ENCODE measurements at places on chromosomes 1 and 21.

DNA sequence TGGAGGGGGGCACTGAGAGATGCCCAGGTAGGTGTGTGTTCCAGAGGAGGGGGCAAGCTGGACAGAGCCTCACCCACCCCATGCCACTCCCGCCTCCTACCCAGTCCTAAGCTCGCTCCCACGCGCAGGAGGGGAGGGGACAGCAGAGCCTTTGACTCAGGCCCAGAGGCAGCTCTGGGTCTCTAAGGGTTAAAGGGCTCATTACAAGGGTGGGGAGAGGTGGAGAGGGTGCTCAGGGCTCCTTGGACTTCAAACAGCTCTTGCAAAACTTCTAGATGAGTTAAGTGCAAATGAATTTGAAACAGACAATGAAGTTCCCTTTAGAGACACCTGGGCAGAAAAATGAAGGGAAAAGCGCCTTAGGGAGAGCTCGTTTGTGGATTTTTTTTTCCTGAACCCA is 104.2 kb upstream of the CASZ1 start:
- DNase-seq = no peak

GRCh38 chr1:87958716-87959115 is 630.0 kb downstream of the LMO4 start:
- peak; percentile 65 for DNase-seq

GRCh38 chr1:203307641-203308126 is 2.4 kb downstream of the BTG2 start:
- no peak for DNase-seq

DNA sequence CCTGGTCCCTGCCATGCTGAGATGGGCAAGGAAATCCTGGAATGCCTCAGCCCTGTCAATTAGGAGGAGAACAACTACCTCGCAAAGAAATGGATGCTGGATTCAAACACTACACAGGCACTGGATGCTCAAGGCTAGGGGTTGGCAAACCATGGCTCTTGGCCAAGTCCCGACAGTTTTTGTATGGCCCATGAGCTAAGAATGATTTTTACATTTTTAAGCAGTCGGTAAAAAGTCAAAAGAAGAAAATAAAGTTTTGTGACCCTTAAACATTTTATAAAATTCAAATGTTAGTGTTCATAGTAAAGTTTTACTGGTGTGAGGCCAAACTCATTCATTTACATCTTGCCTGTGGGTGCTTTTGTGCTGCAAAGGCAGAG is 6.5 kb downstream of the CDK18 start:
- no peak for DNase-seq

- DNase-seq = no peak
These were observed 2.5 kb upstream of the LINGO4 start for GRCh38 chr1:151807766-151808165.

- DNase-seq = no peak
These were observed 46.5 kb downstream of the RAP1GAP start for GRCh38 chr1:21622466-21623315.

DNA sequence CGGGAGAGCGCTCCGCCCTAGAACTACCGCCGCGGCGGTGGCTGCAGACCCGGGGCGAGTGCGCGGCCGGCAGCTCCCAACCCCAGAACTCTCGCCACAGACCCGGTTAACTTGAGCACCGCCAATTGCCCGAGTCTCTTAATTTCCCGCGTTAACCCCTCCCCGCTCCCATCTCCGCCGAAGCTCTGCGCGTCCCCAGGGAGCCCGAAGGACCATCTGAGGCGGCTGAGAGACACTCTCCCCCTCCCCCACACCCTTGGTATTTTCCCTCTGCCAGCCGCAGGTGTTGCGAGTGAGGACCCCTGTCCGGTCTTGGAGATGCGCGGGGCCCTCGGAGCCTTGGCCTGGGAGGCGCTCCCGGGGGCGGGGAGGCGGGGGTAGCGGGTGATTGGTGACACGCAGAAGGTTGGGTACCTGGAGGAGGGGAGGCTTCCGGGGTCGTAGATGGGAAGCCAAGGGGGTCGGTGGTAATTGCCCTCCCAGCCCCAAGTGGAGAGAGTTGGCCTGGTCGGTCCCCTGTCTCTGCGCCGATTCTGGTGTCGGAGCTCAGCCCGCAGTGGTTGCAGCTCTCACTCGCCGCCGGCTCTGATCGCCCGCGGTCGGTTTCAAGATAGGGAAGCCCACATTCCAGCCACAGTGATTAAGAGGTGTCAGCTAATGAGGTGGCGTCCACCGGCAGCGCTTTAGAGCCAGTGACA is 858 bp upstream of the SUSD4 start:
- DNase-seq = peak; percentile 68

GRCh38 chr1:151945725-151946722 is 36.7 kb upstream of the THEM4 start:
- DNase-seq = no peak
